NCI-H460 (cell line): ENCODE measurements at places on chromosomes 7 and 10. TPM values are rescaled to one million over a fixed set of nuclear protein-coding genes. Genes with fewer than 3 reads are reported as not detected.

Gene HOGA1
- total RNA-seq: 1.4 TPM in 2 replicates

Gene WDR86
- not detected in 2 replicates for total RNA-seq

Gene COL13A1
- 0.15 and 0.20 TPM in 2 replicates for total RNA-seq

Gene TRPV5
- total RNA-seq: not detected in 2 replicates

Gene C10orf90
- total RNA-seq: 0.99 and 1.3 TPM in 2 replicates

Gene ASAH2
- total RNA-seq: 5.7 and 12.8 TPM in 2 replicates

Gene AS3MT
- total RNA-seq: 2.3 and 2.5 TPM in 2 replicates

Gene CYP3A7
- not detected in 2 replicates for total RNA-seq

Gene PNLIPRP3
- total RNA-seq: not detected in 2 replicates

Gene SH2D4B
- total RNA-seq: 0.02 TPM in 1 of 2 replicates, not detected in the other

Gene FBXL13
- total RNA-seq: 38.7 and 40.6 TPM in 2 replicates

Gene CNPY1
- not detected in 2 replicates for total RNA-seq

Gene PAX4
- total RNA-seq: not detected in 2 replicates

Gene CXCL12
- not detected in 2 replicates for total RNA-seq

Gene VAX1
- 0.25 and 0.40 TPM in 2 replicates for total RNA-seq

Gene CALCR
- total RNA-seq: 0.17 and 0.32 TPM in 2 replicates

Gene ASB15
- not detected in 2 replicates for total RNA-seq

Gene PANK1
- 11.2 and 12.4 TPM in 2 replicates for total RNA-seq

Gene DEPP1
- total RNA-seq: 0.64 and 0.89 TPM in 2 replicates

Gene FAM24A
- not detected in 2 replicates for total RNA-seq

Gene NAT16
- 0.09 TPM in 1 of 2 replicates, not detected in the other for total RNA-seq

Gene CHST3
- total RNA-seq: 15.2 and 16.0 TPM in 2 replicates
